ENCODE measurements at places on chromosomes 6 and 20.

DNA sequence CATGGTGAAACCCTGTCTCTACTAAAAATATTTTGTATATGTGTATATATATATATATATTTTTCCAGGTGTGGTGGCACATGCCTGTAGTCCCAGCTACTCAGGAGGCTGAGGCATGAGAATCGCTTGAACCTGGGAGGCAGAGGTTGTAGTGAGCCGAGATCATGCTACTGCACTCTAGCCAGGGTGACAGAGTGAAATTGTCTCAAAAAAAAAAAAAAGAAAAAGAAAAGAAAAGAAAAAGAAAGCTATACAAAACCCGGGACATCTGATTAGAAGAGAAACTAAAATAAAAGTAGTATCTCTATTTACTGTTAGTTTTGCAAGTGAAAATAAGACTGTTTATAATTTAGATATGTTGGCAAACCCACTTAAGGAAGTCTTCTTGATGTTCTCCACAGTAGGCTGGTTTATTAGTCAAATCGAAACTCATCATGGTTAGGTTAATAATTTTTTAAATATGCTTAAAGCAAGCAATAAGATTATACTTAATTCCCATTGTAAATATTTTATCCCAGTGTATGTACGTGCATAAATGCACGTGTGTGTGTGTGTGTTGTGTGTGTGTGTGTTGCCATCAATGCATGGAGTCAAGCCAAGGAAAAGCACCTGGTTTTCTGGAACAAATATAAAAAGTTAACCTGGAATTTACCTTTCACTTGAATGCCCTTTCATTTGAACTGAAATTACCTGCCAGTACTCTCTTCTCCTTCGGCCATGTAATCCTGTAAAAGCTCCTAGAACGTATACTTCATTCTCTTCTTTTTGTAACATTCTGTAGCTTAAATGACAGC is 7.1 kb downstream of the VNN2 start:
- no peak for DNase-seq

GRCh38 chr20:19012676-19013075 is 199.1 kb downstream of the SCP2D1 start:
- DNase-seq = no peak

DNA sequence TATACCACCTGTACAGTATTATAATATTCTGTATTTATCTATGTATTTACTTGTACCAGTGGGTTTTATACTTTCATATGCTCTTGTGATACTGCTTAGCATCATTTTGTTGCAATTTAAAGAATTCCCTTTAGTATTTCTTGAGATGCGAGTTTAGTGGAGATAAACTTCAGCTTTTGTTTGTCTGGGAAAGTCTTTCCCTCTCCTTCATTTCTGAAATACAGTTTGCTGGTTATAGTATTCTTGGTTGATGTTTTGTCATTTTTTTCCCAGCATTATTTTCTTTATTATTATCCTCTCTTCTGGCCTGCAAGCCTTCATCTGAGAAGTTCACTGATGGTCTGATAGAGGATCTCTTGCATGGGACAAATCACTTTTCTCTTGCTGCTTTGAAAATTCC is 136.6 kb upstream of the MCHR2 start:
- no peak for DNase-seq

- DNase-seq = no peak
Measured at GRCh38 chr6:78910591-78911171, 43.3 kb downstream of the IRAK1BP1 start.

DNA sequence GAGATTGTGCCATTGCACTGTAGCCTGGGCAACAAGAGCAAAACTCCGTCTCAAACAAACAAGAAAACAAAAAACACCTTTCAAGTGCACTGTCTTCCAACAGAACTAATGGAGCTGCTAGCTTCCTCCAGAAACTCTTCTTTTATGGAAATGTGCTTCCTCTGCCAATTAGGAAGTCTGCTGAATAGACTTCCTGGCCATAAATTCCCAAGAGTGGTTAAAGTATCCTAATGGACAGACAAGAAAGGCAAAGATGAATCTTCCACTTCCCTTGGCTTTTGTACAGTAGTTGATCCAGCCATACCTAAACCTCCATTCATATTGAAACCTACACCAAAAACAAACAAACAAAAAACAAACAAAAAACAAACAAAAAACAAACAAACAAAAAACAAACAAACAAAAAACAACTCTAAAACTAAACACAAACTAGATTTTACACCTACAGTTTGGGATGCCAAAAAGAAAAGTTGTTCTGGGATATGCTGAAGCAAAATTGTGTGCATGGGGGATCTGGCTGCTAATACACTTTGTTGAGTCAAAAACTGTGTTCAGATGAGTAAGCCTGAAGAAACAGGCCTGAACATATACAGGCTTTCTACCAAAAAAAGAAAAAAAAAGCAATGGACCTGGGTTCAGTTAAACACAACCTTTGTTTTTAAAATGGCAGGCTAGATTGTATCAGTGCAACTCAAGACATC is 59.8 kb upstream of the CARMIL1 start:
- no peak for DNase-seq

DNA sequence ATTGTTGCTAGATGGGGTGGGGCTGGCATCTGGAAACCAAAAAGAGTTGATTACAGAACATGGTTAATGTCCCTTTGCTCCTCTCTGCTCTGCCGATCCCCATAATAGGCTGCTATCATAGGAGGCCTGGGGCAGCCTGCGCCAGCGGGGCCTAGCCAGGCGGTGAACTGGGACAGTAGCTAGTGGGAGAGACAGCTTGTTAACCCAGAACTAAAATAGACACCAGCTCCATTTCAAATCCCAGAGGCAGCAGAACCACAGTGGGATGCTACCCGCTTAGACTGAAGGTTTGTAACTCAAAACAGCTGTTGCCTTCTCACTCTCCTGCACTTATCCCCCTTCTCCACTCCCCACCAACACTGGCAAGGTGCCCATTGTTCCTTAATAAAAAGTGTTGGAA is 98.5 kb downstream of the SSR1 start:
- no peak for DNase-seq

DNA sequence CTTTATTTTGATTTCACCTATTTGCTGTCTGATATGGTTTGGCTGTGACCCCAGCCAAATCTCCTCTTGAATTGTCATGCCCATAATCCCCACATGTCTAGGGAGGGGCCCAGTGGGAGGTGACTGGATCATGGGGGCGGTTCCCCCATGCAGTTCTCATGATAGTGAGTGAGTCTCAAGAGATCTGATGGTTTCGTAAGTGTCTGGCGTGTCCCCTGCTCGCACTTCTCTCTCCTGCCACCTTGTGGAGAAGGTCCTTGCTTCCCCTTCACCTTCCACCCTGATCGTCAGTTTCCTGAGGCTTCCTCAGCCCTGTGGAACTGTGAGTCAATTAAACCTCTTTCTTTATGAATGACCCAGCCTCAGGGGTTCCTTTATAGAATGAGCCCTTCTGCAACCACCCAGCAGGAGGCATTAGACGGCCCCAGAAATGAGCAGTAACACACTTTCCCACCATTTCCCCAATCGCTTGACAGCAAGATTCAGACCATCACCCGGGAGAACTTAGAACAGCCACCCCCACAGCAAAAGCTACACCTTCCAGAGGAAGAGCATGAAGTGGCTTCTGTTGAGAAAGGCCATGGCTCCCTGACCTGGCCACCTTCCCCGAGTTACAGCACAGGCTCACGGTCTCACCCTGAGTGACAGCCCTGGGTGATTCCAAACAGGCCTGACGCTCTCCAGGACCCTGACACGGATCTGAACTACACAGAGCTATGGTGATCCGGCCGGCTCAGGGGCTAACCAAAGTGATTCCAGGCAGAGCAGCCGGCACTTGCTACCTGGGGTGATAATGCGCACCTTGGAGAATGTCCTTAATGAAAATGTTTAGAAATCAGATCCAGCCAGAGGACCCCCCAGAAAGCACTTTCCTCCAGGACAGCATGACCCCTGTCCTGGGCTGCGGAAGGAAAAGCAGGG is 131.2 kb upstream of the CDH4 start:
- no peak for DNase-seq

GRCh38 chr6:161029195-161029809 is 37.7 kb downstream of the MAP3K4 start:
- DNase-seq = no peak

DNA sequence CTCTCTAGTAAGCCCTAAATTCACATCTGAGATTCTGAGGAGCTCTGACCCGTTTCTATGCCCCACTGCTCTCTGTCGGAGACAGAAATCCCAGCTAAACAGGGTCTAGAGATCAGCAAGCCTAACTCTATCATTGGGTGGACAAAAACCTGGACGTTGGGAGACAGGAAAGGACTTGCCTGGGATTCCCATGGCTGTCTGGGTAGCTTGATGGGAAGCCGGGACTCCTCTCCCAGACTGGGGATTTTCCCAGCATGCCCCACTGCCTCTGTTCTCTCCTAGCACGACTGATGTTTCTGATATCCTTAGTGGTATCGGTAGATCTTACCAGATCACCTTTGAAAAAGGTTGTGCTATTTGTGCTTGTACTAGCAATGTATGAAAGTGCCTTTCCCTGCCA is 22.9 kb downstream of the DUSP22 start:
- DNase-seq = no peak

- no peak for DNase-seq
Measured at GRCh38 chr6:31401403-31401802, 2.0 kb upstream of the MICA start.

DNA sequence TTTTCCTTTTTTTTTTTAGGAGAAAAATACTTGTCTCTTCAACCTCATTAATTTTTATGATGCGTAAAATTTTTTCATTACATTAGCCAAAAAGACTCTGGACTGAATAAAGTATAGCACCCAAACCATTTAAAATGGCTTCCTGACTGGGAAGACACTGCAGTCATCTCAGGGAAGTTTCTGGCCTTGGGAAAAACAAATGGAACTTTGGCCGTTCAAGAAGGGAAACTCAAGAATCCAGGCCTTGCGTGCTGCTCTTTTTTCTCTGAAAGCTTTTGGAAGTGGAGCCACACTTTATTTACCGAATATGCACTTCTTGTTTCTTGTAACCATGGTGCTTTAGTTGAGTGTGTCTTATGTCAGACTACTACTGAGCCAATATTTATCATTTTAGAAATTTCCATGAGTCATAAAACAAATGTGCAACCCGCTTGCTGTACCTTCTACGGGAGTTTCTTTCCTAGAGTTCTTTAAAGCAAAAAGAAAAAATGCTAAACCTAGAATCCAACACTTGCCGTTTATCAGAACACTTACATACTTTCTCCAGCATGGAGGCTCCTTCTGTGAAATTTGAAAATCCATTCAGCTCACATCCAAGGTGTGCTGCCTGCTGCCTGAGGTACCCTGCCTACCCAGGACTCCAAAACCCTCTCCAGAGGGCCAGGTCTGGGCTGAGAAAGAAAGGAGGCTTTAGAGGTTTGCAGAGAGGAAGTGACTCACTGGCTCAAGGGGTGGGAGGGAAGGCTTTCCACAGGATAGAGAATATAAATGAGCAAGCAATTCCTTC is 11.5 kb upstream of the DSTN start:
- peak; percentile 83 for DNase-seq

DNA sequence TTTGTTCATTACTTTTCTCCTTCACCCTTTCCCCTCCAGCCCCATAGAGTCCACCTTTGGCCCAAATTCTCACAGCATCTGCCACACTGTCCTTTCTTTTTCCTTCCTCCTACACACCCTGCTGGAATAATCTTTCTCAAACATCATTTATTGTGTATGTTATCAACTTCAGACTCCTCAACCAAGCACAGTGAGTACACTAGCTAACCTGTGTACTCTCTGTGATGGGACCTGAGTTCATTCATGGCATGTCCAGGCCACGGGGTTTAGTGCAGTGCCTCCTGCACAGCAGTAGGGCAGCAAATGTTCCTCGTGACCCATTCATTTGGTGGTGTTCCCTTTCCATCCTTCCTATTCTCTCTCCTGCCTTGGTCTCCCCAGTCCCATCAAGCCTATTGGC is 7.1 kb upstream of the ARMC12 start:
- no peak for DNase-seq

DNA sequence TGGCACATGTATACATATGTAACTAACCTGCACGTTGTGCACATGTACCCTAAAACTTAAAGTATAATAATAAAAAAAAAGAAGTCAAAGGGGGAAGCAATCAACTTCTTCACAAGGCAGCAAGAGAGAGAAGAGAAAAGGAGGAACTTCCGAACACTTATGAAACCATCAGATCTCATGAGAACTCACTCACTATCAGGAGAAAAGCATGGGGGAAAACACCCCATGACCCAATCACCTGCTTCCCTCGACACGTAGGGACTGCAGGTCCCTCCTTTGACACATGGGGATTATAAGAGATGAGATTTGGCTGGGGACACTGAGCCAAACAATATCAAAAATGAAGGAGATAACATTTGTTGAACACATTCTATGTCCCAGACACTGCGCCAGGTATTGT is 94.8 kb upstream of the PHACTR1 start:
- no peak for DNase-seq

DNA sequence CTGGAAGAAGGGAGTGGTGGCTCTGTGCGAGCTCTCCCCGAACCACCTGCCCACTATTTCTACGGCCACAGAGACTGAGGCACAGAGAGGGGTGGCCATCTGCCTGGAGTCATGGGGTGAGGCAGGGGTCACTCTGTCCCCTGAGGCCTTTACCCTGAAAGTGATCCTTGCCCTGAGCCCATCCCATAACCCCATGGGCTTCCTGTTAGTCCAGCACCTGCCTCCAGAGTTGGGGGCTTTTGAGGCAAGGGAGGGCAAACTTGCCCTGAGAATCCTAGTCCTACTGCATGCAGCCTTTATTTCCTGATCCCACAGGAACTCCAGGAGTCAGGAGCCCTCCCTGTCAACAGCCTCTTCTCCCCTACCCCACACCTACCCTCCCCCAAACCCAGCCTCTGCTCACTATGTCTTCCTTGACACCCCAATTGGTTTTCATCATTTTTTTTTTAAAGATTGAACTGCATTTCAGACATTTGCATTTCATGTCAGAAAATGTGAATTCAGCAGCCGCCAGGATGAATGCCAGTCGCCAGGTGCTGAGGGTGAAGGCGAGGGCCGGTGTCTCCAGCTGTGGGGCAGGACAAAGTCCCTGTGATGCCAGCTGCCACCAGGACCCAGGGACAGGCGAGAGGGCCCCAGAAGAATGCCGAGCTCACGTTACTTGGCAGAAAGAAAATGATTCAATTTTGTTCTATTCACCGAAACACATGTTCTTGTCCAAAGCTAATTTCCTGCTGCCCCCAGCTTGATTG is 47.6 kb upstream of the NNAT start:
- DNase-seq = no peak

- peak; percentile 76 for DNase-seq
Measured at GRCh38 chr6:109456710-109457561, 1.4 kb upstream of the MICAL1 start.

- no peak for DNase-seq
Measured at GRCh38 chr6:130050230-130050629, 31.8 kb downstream of the L3MBTL3 start.

DNA sequence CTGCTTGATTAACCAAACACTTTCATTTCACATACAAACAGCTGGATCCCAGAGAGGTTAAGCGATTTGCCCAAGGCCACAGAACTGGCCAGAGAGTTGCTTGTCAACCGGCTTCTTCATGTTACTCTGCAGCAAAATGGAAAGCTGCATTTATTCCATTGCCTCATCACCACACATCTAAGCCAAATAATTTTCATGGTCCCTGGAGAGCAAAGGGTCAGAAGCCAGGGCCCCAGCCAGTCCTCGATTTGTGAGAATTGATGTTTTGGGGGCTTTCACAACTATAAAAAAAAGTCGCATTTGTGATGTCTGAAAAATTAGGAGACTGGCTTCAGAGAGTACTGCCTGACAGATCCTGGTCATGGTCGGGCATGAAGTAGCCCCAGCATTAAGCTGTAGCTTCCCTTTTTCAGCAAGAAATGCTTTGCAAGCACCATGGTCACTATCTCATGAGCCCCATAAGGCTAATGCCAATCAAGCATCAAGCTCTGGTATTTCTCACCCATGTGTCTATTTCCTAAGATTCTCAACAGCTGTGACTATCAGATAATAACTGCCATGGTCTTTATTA is 95.8 kb downstream of the BANF2 start:
- DNase-seq = no peak

GRCh38 chr6:24053057-24053456 is 73.0 kb upstream of the NRSN1 start:
- no peak for DNase-seq

Measured in left hindlimb (tissue), 1 donor.